ENCODE measurements at places on chromosomes 4 and X.
A peak's percentile ranks its signal among the peaks of the same experiment; 100 is the strongest.

GRCh38 chr4:145446184-145446583 is 35.5 kb upstream of the SMAD1 start:
- DNase-seq = no peak

DNA sequence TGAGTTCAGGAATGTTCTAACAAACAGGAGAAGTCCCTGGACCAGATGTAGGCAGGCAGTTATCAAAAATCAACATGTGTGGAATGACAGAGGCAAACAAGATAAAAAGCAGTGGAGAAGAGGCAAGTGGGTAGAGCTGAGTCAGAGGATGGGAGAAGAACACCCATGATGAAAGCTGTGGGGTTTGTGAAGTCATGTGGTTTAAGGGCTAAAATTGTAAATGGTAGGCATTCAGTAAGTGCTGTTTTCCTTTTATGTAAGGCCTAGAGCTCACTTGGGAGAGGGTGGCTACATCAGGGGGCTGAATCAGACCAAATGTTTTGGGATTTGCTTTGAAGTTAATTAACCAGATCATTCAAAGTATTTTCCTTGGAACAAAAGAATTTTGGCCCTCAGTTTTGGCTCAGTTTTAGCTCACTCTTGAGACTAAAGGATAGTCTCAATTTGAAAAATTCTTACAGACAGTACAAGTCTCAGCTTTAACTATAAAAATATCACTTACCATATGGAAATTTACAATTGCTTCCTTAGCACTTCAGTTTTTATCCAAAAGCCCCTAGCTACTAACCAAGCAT is 114.5 kb upstream of the PCDH7 start:
- no peak for DNase-seq

DNA sequence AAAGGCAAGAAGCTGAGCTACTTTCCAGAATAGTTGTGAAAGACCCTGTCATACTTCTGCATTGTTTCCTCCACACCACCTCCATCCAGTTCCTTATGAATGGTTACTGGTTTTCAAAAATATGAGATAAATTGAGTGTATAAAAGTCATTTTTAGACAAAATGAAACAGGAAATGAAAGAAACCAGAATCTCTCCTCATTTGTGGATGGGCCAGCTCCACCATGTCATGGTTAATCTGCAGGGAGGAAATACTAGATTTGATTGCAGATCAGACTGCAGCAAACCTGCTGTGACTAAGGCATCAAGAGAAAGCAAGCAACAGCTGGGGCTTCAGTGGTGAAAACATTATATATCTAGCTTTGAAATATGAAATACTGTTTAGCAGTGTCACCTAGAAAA is 23.8 kb downstream of the F9 start:
- no peak for DNase-seq

- DNase-seq = no peak
Observed at GRCh38 chr4:7255488-7255881, 63.1 kb downstream of the SORCS2 start.

DNA sequence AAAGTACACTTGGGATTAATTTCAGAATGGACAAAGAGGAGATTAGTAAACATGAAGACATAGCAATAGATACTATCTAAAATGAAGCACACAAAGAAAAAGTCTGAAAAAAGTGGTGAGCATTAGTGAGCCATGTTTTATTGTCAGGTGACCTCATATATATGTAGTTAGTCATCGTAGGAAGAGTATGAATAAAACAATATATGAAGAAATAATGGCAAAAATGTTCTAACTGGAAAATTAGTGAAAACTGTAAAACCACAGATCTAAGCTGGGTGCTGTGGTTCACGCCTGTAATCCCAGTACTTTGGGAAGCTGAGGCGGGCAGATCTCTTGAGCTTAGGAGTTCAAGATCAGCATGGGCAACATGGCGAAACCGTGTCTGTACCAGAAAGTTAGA is 67.9 kb downstream of the RBPJ start:
- peak; percentile 9 for DNase-seq

Measured in kidney tubule cell (primary cell).